ENCODE measurements at places on chromosomes 16 and 17.

- DNase-seq, result no peak
Observed at GRCh38 chr17:21289902-21290571, 5.5 kb downstream of the MAP2K3 start.

GRCh38 chr16:30348929-30349328, 6.2 kb downstream of the CD2BP2 start:
- DNase-seq, result no peak

GRCh38 chr17:29588562-29589411, 661 bp downstream of the GIT1 start:
- no peak for DNase-seq

- DNase-seq, result no peak
Observed at GRCh38 chr16:89017543-89018281, 40.7 kb upstream of the CBFA2T3 start.

- no peak for DNase-seq
Observed at GRCh38 chr16:80142281-80142680, 398.5 kb upstream of the DYNLRB2 start.

DNA sequence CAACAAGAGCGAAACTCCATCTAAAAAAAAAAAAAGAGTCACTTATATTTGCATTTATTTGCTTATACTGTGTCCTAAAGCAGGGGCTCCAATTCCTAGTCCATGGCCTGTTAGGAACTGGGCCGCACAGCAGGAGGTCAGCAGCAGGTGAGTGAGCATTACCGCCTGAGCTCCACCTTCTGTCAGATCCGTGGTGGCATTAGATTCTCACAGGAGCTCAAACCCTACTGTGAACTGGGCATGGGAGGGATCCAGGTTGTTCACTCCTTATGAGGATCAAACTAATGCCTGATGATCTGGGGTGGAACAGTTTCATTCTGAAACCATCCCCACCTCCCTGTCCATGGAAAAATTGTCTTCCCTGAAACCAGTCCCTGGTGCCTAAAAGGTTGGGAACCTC, 24.9 kb downstream of the ITGB3 start:
- DNase-seq, result no peak
